Transverse colon (tissue), 4 donors: ENCODE measurements at places on chromosomes 2 and 18. TPM values are rescaled to one million over a fixed set of nuclear protein-coding genes. Genes with fewer than 3 reads are reported as not detected.

DNA sequence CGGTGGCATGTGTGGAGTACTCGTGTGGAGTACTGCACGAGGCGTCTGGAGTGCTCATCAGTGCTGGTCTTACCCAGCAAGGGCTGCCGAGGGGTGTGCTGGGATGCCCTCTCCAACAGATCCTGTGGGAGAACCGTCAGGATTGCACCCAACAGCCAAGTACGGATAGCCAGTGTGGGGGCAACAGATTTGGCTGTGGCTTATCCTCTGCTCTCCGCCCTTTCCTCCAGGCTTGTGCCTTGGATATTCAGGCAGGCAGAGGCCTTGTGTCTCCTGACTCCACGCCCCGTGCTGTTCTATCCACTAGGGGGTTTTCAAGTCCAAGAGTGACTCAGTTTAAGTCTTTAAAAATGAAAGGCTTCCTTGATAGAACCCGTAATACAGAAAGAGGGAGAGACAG lies 321.0 kb upstream of the HS6ST1 start:
- H3K27me3 ChIP-seq, result no peaks in the 10 kb centered on the region
- H3K4me3 ChIP-seq, result no peak overlapping the region
- no peak for DNase-seq
- no peak overlapping the region for H3K27ac ChIP-seq

OSBPL6 gene
- 0.95 TPM for total RNA-seq

DNA sequence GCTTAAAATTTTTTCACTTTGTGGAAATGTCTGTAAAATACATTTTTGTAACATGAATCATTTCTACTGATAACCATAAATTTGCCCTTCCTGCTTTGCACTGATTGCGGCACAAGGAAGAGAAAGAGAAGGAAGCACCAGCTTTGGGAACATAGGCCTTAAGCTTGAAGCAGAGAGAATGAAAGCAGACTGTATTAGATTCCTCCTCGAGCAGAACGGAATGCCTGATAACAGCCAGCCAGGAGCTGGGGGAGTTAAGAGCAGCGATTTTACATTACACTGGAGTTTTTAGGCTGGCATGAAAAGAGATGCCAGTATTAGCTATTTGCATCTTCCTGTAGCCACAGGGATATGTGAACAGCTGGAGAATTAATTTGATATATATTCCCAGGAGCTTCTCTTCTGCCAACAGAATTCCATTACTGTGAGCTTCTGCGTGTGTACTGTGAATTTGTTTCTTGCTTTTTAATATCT lies 33.5 kb downstream of the CRIM1 start:
- no peaks in the 10 kb centered on the region for H3K36me3 ChIP-seq
- H3K4me3 ChIP-seq, result no peak overlapping the region
- H3K4me1 ChIP-seq, result peaks cover 15% of the 10 kb centered on the region
- no peak for DNase-seq

- H3K4me1 ChIP-seq, result no peaks in the 10 kb centered on the region
- H3K27me3 ChIP-seq, result peaks cover 28% of the 10 kb centered on the region
- DNase-seq, result no peak
- H3K27ac ChIP-seq, result no peak overlapping the region
- H3K36me3 ChIP-seq, result no peaks in the 10 kb centered on the region
These were observed 41.4 kb upstream of the CTDP1 start for GRCh38 chr18:79637921-79638909.

SNTG2 gene
- 4.9 TPM for total RNA-seq

GRCh38 chr18:34918856-34919255 lies 122.4 kb upstream of the MAPRE2 start:
- no peak overlapping the region for H3K27ac ChIP-seq
- DNase-seq, result no peak
- no peak overlapping the region for H3K4me3 ChIP-seq
- no peaks in the 10 kb centered on the region for H3K4me1 ChIP-seq
- H3K27me3 ChIP-seq, result no peaks in the 10 kb centered on the region

- DNase-seq, result no peak
- H3K27ac ChIP-seq, result no peak overlapping the region
- no peaks in the 10 kb centered on the region for H3K27me3 ChIP-seq
These were observed 29.4 kb upstream of the NCOA1 start for GRCh38 chr2:24461685-24462084.

CYP27C1 gene
- total RNA-seq, result 0.20 TPM

SLC16A14 gene
- not detected for total RNA-seq

- H3K36me3 ChIP-seq, result no peaks in the 10 kb centered on the region
- H3K27me3 ChIP-seq, result no peaks in the 10 kb centered on the region
- no peak for DNase-seq
These were observed 6.0 kb downstream of the MAP3K2 start for GRCh38 chr2:127381762-127382161.

- no peaks in the 10 kb centered on the region for H3K36me3 ChIP-seq
- H3K4me3 ChIP-seq, result no peak overlapping the region
- DNase-seq, result no peak
- no peak overlapping the region for H3K27ac ChIP-seq
- no peaks in the 10 kb centered on the region for H3K27me3 ChIP-seq
- H3K4me1 ChIP-seq, result no peaks in the 10 kb centered on the region
These were observed 47.7 kb downstream of the CMPK2 start for GRCh38 chr2:6818012-6818411.

RAB27B gene
- 5.6 TPM for total RNA-seq

- H3K36me3 ChIP-seq, result no peaks in the 10 kb centered on the region
- H3K27ac ChIP-seq, result no peak overlapping the region
These were observed 795.2 kb upstream of the ID2 start for GRCh38 chr2:7886666-7887065.

ORC4 gene
- 48.1 TPM for total RNA-seq

TNFRSF11A gene
- 29.5 TPM for total RNA-seq

COBLL1 gene
- 27.0 TPM for total RNA-seq

SKA1 gene
- not detected for total RNA-seq

- H3K36me3 ChIP-seq, result peaks cover 14% of the 10 kb centered on the region
- no peak overlapping the region for H3K27ac ChIP-seq
- H3K4me3 ChIP-seq, result no peak overlapping the region
- H3K27me3 ChIP-seq, result no peaks in the 10 kb centered on the region
- no peak for DNase-seq
- H3K4me1 ChIP-seq, result no peaks in the 10 kb centered on the region
These were observed 30.0 kb downstream of the MYO7B start for GRCh38 chr2:127565261-127566138.

GRCh38 chr2:61151436-61151835 lies 10.6 kb upstream of the C2orf74 start:
- no peak overlapping the region for H3K4me3 ChIP-seq
- H3K27me3 ChIP-seq, result no peaks in the 10 kb centered on the region
- DNase-seq, result no peak

MAL gene
- total RNA-seq, result 4.9 TPM

GRCh38 chr2:150495001-150495400 lies 7.5 kb upstream of the RND3 start:
- no peak for DNase-seq
- no peaks in the 10 kb centered on the region for H3K36me3 ChIP-seq
- no peak overlapping the region for H3K4me3 ChIP-seq
- H3K4me1 ChIP-seq, result no peaks in the 10 kb centered on the region

CFAP53 gene
- total RNA-seq, result not detected

GCA gene
- total RNA-seq, result not detected

DNA sequence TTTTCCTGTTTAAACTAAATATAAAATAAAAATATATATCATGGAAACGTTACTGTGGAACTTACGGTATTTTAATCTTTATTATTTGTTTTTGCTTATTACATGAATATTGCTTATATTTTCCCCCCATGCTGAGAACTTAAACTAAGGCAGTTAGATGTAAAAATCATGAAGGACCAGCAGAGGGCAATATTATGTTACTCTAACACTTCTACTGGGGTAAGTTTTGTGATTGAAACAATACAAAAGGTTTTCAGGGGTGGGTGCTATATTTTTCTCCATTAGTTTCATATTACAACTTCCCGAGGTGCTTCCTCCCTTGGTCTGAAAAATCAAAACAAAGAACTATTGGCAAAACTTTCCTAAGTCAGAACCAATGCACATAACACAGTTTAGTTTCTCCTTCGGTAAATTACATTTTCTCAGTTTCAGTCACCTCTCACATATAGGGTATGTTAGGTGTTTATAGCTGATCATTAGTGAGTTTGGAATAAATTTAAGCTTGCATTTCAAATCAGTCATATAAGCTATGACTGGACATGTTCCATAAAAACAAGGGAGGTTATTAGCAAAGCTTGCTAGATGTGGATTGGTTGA lies 54.8 kb downstream of the ZNF407 start:
- no peaks in the 10 kb centered on the region for H3K36me3 ChIP-seq
- H3K27me3 ChIP-seq, result no peaks in the 10 kb centered on the region

DNA sequence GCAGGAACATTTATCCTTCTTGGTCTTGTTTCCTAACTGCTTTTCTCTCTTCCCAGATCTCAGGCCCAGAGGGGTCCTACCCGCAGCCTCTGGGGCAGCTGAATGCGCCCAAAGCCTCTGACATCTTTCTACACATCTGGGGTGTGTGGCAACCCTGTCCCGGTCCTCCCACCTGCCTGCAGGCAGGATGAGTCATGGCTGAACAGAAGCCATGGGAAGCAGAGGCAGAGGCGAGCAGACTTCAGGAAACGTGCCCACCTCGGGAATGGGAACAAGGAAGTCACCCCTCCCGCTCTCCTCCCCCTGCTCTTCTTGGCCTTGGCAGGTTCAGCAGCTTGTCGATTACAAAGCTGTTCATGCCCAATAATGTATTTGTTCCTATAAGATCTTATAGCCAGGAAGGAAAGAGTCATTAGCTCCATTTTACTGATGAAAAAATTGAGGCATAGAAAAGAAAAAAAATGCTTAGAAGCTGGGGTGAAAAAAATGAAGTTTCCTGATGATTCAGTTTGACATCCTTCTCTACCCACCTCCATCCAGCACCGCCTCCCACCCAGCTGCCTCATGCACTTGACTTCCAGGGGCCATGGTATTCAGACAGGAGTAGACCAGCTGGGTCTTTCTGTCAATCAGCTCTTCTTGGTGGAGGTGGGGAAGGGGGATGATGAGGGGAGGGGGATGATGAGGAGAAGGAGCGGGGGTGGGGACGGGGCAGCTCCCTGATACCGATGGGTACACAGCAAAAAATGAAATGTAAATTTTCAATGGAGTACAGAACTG lies 10.4 kb upstream of the KCNF1 start:
- no peak overlapping the region for H3K27ac ChIP-seq
- H3K36me3 ChIP-seq, result no peaks in the 10 kb centered on the region
- no peaks in the 10 kb centered on the region for H3K4me1 ChIP-seq

IL1RL1 gene
- 57.2 TPM for total RNA-seq

DNA sequence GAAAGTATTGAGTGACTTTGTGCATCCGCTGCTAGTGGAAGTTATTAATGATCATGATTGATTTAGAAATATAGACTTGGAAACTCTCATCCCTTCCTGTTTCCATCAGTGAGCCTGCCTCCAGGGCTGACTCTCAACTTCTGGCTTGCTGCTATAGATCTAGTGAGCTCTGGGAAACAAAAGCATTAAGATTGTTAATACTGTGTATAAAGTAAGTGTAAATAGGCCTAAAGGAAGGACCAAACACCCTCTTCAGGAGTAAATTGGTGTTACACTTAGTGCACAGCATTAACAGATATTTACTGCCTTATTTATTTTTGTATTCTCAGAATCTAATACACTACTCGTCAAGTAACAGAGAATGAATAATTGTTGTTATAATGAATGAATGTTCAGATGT lies 285.6 kb downstream of the THSD7B start:
- H3K4me1 ChIP-seq, result no peaks in the 10 kb centered on the region
- no peak overlapping the region for H3K4me3 ChIP-seq
- DNase-seq, result no peak
- H3K36me3 ChIP-seq, result no peaks in the 10 kb centered on the region
- H3K27ac ChIP-seq, result no peak overlapping the region

TRIM43 gene
- total RNA-seq, result not detected

TCF7L1 gene
- total RNA-seq, result 2.9 TPM

DNA sequence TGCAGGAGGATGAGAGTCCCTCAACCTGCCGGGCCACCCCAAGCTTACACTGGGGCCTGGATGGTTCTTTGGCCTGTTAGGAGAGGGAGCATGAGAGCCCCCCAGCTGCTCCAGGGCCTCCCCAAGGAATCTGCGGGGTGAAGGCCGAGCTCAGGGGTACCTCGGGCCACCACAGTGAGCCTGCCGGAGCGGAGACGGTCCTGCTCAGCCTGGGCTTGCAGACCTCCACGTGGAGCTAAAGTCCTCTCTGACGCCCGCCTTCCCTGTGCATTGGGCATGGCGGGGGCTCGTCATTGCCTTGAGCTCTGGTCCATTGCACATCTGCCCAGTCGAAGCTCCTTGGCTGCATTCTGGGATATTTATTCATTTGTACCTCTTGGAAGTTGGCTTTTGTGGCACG lies 62.7 kb downstream of the ASB1 start:
- no peak overlapping the region for H3K27ac ChIP-seq
- no peaks in the 10 kb centered on the region for H3K4me1 ChIP-seq
- H3K4me3 ChIP-seq, result no peak overlapping the region
- no peaks in the 10 kb centered on the region for H3K36me3 ChIP-seq

ALPG gene
- not detected for total RNA-seq

RANBP2 gene
- total RNA-seq, result 59.7 TPM

DNA sequence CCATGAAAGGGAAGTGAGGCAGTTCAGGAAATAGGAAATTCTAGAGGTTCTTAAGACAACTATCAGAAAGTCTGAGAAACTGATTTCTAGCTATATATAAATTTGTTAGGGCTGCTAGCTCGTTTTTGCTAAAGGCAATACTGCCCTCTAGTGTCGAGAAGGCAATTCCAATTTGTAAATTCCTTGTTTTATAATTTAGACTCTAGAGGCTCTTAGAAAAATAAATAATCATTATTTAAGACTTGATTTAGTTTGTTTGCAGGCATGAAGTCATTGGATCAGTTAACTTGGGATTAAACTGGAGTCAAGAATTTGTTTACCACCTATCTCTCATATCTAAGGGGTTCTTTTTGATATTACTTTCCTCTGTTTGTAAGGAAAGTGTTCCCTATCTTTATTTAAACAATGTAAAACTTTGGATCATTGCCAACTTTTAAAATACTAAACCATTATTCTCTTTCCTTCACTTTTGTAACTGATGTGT lies 66.2 kb downstream of the ACVR2A start:
- H3K36me3 ChIP-seq, result no peaks in the 10 kb centered on the region
- H3K27me3 ChIP-seq, result no peaks in the 10 kb centered on the region
- H3K4me3 ChIP-seq, result no peak overlapping the region
- DNase-seq, result no peak
- no peak overlapping the region for H3K27ac ChIP-seq

EIPR1 gene
- total RNA-seq, result 41.0 TPM

DNA sequence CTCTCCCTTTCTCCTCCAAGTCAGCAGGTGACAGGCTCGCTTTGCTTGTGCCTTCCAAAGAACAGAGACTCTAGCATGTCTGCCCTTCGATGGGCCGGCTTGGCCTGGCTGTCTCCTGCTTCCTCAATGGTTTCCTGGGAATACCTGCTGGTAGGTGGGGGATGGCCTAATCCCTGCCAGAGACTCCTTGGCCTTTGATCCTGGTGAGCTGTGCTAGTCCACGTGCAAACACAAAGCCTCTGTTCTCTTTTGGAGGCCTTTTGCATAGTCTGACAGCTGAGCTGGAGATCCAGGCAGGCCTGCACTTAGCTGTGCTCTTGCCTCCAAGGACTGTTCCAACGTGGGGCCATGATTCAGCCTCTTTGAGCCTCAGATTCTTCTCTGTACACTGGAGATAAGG lies 67.6 kb downstream of the ARL4C start:
- H3K4me1 ChIP-seq, result no peaks in the 10 kb centered on the region
- no peak overlapping the region for H3K27ac ChIP-seq
- H3K4me3 ChIP-seq, result no peak overlapping the region
- DNase-seq, result no peak
